Suppressor macrophage treated with lipopolysaccharide for 1 hour (primary cell): ENCODE measurements at places on chromosomes 12 and 14.

GRCh38 chr14:68935761-68936214, 43.3 kb downstream of the ACTN1 start:
- DNase-seq = no peak

- peak; percentile 91 for DNase-seq
Measured at GRCh38 chr14:52703225-52703624, 3.8 kb upstream of the PSMC6 start.

- no peak for DNase-seq
Measured at GRCh38 chr14:100784523-100785337, 41.2 kb upstream of the MEG3 start.

DNA sequence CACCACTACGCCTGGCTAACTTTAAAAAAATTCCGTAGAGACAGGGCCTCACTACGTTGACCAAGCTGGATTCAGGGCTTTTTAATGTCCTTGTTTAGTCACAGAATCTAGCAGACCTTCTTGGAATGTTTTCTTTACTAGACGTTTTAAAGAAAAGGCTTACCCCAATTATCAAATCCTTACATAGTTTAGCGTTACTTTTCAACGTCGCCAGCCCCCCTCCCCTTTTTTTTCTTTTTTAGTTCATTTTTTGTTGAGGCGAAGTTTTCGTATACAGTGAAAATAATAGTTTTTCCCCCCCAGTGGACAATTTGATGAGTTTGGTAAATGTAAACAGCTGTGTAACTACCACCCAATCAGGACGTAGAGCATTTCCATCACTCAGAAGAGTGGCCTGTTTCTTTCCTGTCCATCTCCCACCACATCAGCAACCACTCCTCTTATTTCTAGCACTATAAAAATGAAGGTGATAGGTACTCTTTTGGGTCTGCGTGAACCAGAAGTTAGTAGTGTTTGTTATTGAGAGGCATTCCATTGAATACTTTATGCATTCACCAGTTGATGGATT, 753 bp upstream of the DLGAP5 start:
- DNase-seq = no peak

DNA sequence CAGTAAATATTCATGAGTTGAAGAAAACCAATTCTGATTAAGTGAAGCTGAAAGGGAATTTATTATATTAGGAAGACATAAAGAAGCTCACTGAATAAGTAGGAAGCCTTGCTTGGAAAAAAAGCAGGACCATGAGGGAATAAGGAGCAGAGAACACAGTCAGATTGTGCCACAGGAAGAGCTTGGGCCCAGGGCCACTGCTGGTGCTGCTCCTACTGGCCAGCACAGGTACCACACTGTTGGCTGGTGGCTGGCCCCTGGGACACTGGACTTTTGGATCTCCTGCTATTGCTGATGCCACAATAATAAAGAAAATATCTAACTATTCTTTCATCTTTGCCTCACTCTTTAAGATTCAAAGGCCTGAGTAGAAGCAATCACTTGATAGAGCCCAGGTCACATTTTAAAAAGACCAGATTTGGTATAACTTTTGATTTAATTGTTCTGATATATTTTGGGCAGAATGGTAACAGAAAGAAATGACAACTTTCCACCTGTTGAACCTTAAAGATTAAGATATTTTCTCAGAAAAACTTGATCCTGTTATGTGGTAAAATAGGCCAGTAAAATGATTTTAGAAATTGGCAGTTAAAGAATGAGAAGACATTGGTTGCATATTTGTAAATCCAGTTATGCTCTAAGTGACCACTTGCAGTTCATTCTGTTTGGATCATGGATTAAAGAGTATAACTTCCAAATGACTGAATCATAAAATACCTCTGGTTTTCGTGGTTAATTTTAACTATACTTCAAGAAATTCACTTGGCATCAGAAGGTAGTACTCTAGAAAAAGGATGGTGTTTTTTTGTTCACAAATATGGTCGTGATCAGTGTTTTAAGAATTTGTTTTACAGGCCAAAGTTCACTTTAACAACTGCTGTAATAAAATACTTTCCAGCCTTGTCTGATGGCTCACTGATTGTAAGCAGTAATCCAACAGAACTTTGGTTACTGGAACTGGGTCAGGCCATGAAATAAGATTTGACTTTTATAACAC, 68.3 kb downstream of the DERA start:
- peak; percentile 5 for DNase-seq

DNA sequence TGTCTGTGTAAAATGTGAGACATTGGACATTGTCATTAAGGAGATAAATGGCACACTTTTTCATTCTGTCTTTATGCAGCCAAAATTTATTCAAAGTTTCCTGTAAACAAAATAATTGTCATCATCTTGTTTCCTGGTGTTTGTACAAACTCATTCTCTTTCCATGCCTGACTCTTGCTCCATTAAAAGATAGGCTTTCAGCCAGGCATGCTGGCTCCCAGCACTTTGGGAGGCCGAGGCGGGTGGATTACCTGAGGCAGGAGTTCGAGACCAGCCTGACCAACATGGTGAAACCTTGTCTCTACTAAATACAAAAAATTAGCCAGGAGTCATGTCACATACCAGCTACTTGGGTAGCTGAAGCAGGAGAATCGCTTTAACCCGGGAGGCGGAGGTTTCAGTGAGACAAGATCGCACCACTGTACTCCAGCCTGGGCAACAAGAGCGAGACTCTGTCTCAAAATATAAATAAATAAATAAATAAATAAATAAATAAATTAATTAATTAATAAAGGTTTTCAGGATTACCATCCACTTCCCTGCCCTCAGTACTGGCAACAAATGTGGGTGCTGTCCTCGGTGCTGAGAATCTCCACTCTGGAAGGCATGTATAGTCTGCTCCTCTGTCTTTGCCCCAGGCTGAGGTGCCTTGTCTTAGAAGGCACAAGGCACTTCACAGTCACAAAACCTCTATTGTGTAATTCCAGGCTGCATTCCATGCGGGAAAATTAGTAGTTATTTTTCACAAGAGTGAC, 83.2 kb downstream of the PAH start:
- no peak for DNase-seq

DNA sequence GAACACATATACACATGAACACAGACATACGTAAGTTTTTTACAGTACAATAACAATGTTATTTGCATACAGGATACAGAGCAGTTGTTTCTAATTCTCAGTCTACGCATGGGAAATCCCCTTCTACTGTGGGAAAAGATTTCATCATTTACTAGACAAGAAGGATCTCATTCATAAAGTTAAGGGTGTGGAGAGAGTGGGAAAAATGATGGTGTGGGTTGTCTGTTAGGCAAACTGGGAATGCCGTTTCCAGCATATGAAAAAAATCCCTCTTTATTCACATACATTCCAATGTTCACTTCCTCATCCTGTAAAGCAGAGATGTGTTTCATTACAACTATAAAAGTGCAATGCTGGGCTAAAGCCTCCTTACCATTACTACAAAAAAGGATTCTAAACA, 120.9 kb downstream of the SINHCAF start:
- peak; percentile 83 for DNase-seq

DNA sequence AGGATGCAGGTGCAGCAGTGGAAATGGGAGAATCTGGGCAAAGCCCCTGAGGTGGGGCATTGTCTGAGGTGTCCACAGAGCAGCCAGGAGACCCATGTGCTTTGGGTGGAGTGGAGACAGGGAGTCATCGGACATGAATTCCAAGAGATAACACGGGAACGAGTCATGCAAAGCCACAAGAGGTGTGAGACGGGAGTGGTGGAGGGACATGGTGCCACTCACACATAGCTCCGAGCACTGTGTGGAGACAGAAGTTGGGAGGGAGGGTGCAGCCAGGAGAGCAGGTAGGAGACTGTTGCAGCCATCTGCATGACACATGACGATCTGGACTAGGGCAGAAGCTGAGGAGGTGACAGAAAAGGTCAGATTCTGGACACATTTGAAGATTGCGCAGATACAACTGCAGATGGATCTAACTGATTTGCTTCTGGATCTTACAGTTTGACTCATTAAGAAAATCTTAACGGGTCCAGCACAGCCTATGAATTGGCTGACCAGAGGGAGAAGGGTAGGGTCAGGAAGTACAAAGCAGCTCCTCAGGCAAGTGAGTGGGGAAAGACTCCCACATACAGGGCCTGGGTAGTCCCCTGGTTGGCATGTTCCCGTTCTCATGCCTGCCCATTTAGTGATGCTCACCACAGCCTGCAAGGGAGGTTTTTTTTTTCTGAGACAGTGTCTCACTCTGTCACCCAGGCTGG, 379.8 kb downstream of the FUT8 start:
- DNase-seq = no peak

DNA sequence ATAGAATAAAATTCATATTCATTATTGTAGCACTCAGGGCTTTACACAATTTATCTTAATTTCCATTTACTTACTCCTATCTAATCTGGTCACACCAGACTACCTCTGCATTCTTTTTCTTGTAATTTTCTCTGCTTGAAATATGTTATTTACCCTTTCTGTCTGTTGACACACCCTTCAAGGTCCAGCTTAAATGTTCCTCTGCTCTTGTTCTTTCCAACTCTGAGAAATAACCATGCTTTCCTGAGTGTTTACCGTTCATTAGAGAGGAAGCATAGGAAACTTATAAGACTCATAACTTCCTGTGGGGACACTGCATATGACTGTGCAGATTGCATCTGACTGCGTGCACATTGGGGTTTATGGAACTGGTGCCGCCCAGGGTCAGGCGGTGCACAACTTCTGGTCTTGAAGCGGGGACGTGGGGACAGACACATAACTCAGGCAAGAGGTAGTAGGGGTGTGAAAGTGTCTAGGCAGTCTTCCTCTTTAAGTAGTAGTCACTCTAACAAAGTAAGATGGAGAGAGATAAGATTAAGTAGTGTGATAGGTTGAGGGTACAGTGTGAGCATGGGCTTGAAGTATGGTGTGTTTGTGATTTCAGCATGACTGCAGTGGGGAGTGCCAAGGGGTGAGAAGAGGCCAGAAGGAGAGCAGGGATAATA, 42.6 kb upstream of the FOXJ2 start:
- peak; percentile 95 for DNase-seq

- DNase-seq = no peak
Measured at GRCh38 chr12:6116471-6117021, 7.9 kb downstream of the VWF start.

GRCh38 chr14:33165144-33165925, 226.7 kb downstream of the NPAS3 start:
- no peak for DNase-seq

GRCh38 chr12:24945845-24946244, 3.1 kb downstream of the BCAT1 start:
- DNase-seq = peak; percentile 70

GRCh38 chr12:95169368-95169767, 47.9 kb downstream of the FGD6 start:
- peak; percentile 87 for DNase-seq

DNA sequence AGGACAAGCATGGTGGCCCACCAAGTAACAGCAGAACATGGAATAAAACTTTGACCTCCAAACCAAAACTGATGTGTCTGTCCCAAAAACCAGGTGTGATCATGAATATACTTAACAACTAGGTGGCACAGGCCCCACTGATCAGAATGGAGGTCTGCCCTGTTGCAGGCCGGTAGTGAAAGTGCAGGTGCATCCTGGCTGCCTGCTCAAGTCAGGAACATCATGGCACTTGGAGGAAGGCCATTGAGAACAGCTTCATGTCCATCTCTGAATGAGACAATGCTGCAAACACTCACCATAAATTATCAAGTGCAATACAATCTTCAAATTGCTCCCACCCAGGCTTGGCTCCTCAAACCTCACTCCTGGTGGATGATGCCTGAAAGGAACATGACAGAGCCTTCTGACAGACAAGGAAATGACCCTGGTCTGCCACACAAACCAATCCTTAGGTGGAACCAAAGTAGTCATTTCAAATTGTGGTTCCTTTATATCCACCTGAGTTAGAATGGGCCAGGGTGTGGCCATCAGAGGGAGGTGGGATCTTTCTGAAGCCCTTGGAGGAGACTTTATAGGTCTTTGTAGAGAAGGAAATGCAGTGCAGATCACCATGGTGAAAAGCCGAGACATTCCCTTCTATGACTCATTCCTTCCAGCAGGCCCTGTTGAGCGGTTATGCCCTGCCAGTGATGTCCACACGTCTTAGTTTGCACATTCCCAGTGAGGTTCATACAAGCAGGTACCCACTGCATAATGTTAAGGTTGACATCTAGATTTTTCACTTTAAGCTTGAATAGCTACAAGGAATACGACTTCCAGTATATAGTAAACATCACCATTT, 36.0 kb downstream of the EGLN3 start:
- no peak for DNase-seq

GRCh38 chr14:35390577-35391387, 13.8 kb downstream of the NFKBIA start:
- DNase-seq = peak; percentile 87

- no peak for DNase-seq
Measured at GRCh38 chr12:66863276-66863675, 184.4 kb upstream of the GRIP1 start.

DNA sequence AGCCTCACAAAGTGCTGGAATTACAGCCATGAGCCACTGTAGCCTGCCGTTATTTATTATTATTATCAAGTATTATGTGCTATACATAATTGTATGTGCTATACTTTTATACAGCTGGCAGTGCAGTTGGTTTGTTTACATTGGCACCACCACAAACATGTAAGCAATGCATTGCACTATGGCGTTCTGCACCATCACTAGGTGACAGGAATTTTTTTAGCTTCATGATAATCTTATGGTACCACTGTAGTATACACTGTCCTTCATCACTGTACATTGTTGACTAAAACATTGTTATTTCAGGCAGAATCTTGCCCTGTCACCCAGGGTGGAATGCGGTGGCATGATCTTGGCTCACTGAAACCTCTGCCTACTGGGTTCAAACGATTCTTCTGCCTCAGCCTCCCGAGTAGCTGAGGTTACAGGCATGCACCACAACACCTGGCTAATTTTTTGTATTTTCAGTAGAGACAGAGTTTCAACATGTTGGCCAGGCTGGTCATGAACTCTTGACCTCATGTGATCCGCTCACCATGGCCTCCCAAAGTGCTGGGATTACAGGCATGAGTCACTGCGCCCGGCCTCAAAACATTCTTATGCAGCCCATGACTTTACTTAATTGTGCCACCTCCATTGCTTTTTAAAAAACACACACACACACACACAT, 17.1 kb downstream of the MRPL42 start:
- no peak for DNase-seq

DNA sequence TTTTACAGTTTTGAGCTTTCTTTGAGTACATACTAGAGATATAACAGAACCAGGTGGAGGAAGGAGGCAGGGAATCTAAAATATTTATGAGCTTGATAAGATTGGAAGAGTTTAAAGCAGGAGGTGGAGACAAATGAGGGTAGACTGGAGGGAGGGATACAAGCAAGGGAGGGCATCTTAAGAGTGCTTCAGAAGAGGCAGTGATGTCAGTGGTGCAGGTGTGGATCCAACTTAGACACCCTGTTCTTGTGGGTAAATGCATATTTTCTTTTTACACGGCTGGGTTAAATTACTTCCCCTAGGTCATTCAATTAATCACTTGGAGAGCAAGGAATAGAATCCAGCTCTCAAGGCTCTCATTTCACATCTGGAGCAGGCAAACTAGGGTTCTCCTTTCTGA, 146.1 kb upstream of the LRIG3 start:
- no peak for DNase-seq
